ENCODE measurements at places on chromosomes 7 and 10. TPM values are rescaled to one million over a fixed set of nuclear protein-coding genes. Genes with fewer than 3 reads are reported as not detected.

DNA sequence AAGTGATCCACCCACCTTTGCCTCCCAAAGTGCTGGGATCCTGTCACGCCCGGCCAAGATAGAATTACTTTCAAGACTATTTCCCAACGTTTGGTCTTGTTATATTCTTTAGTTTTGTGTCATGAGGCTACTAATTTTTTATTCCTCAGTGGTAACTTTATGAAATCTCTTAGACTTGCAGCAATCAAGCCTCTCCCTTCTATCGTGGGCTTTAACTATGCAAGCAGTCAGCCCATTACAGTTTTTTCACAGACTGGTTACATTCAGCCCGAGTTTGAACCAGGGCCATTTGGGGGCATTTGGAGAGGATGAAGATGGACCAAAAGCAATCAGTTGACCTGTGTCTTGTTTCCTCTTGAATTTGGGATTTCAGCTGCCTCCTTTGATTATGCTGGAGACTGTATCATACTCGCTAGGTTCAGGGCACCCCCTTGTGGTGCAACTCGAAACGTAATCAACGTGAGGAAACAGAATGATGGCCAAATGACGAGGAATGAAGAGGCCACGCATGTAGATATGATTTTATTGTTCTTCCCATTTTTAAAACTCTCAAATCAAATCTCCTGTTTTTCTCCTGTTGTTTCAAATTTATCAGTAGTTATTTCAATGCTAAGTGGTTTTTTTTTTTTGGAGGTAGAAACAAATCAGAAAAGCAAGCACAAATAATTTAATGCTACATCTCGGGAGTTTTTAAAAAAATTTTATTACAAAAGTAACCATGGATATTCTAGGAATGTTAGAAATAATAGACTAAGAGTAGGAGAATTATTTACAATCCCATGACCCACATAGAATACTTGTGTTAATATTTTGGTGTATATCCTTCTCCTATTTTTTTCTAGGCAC is 151.6 kb downstream of the KIAA1217 start:
- no peaks in the 10 kb centered on the region for H3K27me3 ChIP-seq
- peak; percentile 50 for DNase-seq
- peaks cover 8% of the 10 kb centered on the region for H3K4me1 ChIP-seq
- H3K36me3 ChIP-seq, result no peaks in the 10 kb centered on the region
- H3K27ac ChIP-seq, result no peak overlapping the region

- no peaks in the 10 kb centered on the region for H3K36me3 ChIP-seq
- H3K4me3 ChIP-seq, result no peak overlapping the region
- H3K27ac ChIP-seq, result no peak overlapping the region
- peaks cover 7% of the 10 kb centered on the region for H3K27me3 ChIP-seq
- no peaks in the 10 kb centered on the region for H3K4me1 ChIP-seq
- DNase-seq, result no peak
These were observed 13.4 kb upstream of the ERCC6 start for GRCh38 chr10:49552277-49552676.

DNA sequence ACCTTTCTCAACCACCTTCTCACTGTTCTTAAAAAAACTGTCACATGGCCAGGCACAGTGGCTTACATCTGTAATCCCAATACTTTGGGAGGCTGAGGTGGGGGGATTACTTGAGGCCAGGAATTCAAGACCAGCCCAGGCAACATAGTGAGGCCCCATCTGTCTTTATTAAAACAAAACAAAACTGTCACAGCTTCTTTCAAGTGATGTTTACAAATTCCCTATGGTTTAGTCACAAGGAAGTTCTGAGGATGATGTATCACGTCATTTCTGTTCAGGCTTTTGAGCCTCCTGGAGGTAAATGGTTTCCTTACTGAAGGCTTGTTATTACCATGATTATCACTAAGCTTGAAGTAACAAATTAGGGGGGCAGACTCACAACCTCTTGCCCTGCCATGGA is 186.2 kb downstream of the CFTR start:
- H3K4me3 ChIP-seq, result no peak overlapping the region
- H3K27me3 ChIP-seq, result no peaks in the 10 kb centered on the region
- H3K36me3 ChIP-seq, result no peaks in the 10 kb centered on the region
- no peak overlapping the region for H3K27ac ChIP-seq
- H3K4me1 ChIP-seq, result no peaks in the 10 kb centered on the region

DNA sequence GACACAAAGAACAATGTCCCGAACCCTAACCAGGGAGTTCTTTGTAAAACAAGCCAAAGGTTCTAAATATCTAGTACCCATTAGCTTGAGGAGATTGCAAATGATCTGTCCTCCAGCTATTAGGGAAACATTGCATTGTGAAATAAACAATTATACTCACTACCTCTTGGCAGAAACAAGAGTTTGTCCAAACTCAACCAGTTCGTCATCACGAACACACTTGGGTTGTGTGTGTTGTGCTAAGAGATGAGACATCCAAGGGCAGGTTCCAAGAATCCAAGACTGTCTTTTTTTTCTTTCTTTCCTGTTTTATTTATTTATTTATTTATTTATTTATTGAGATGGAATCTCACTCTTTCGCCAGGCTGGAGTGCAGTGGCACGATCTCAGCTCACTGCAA is 793.1 kb upstream of the AUTS2 start:
- no peaks in the 10 kb centered on the region for H3K36me3 ChIP-seq
- no peak overlapping the region for H3K4me3 ChIP-seq
- H3K27me3 ChIP-seq, result no peaks in the 10 kb centered on the region
- no peak overlapping the region for H3K27ac ChIP-seq
- no peak for DNase-seq

GRCh38 chr10:90701428-90701827 is 156.4 kb downstream of the HTR7 start:
- no peak overlapping the region for H3K27ac ChIP-seq
- no peak overlapping the region for H3K4me3 ChIP-seq
- no peaks in the 10 kb centered on the region for H3K36me3 ChIP-seq
- H3K27me3 ChIP-seq, result no peaks in the 10 kb centered on the region
- no peak for DNase-seq

GRCh38 chr10:21807180-21807579 is 196.3 kb downstream of the DNAJC1 start:
- H3K27me3 ChIP-seq, result no peaks in the 10 kb centered on the region
- no peak for DNase-seq
- H3K4me1 ChIP-seq, result no peaks in the 10 kb centered on the region
- H3K27ac ChIP-seq, result no peak overlapping the region
- no peaks in the 10 kb centered on the region for H3K36me3 ChIP-seq

GRCh38 chr7:64581926-64582894 is 19.3 kb upstream of the ZNF680 start:
- H3K4me1 ChIP-seq, result no peaks in the 10 kb centered on the region
- DNase-seq, result no peak
- no peak overlapping the region for H3K27ac ChIP-seq
- H3K27me3 ChIP-seq, result no peaks in the 10 kb centered on the region
- no peaks in the 10 kb centered on the region for H3K36me3 ChIP-seq

DNA sequence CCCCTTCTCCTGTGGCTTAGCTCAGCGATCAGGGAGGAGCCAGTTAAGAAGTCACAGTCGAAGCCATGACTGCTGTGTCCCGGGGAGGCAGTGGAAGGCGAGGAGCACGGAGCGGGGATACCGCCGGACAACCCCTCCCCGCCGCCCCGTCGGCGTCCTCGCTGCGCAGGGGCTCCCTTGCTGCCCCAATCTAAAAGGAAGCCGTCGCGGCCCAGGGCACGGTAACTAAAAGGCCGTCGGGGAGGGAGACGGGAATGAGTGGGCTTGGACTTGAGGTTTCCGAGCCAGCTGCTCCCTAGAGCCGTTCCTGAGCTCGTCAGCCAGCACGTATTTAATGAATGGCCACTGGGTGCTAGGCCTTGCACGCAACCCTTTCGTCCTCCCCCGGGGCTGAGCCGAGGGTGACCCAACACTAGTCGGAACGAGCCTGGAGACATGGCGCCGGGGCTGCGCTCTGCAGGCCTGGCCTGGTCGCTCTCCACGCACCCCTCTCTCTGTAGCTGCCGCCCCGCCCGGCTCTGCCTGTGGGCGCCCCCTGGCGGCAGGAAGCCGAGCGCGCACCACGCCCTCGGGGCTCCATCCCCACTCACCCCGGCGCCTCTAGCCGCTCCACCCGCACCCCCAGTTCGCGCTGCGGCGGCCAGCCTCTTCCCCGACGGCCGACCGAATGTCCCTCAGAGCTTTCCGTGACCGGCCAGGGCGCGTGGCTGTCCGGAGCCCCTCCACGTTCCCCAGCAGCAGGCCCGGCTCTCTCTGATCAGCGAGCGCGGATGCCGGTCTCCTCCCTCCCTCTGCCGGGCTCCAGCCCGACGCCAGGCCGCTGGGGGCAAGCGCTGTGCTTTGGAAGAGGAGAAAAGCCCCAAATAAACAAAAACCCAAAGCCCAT is 29.3 kb upstream of the KCNK18 start:
- peaks cover 85% of the 10 kb centered on the region for H3K27me3 ChIP-seq
- 0 out of 2 replicates have a peak overlapping the region, but pooled peaks have one; percentile 19 for H3K4me3 ChIP-seq
- no peak overlapping the region for H3K27ac ChIP-seq
- no peaks in the 10 kb centered on the region for H3K36me3 ChIP-seq

GRCh38 chr7:5005066-5005465 is 40.6 kb upstream of the RBAK start:
- DNase-seq, result no peak
- H3K36me3 ChIP-seq, result no peaks in the 10 kb centered on the region
- H3K4me3 ChIP-seq, result no peak overlapping the region
- H3K27me3 ChIP-seq, result no peaks in the 10 kb centered on the region

- no peaks in the 10 kb centered on the region for H3K27me3 ChIP-seq
- no peak for DNase-seq
- H3K4me1 ChIP-seq, result no peaks in the 10 kb centered on the region
- H3K4me3 ChIP-seq, result no peak overlapping the region
These were observed 222.3 kb downstream of the KIF20B start for GRCh38 chr10:89923661-89924060.

- H3K4me1 ChIP-seq, result 0 out of 2 replicates have a peak, but pooled peaks cover 9% of the 10 kb centered on the region
- no peaks in the 10 kb centered on the region for H3K36me3 ChIP-seq
- H3K4me3 ChIP-seq, result no peak overlapping the region
- H3K27ac ChIP-seq, result no peak overlapping the region
- DNase-seq, result peak; percentile 71
These were observed 14.4 kb upstream of the RBM20 start for GRCh38 chr10:110629680-110630191.

Gene MAGI2
- total RNA-seq, result 3.8 TPM

Gene HOXA9
- not detected for total RNA-seq

Gene PRKG1
- not detected for total RNA-seq
